Fibroblast of the conjunctiva (primary cell): ENCODE measurements at places on chromosomes 12 and 14.

GRCh38 chr12:9389796-9390195, 181.6 kb upstream of the PZP start:
- DNase-seq = no peak

DNA sequence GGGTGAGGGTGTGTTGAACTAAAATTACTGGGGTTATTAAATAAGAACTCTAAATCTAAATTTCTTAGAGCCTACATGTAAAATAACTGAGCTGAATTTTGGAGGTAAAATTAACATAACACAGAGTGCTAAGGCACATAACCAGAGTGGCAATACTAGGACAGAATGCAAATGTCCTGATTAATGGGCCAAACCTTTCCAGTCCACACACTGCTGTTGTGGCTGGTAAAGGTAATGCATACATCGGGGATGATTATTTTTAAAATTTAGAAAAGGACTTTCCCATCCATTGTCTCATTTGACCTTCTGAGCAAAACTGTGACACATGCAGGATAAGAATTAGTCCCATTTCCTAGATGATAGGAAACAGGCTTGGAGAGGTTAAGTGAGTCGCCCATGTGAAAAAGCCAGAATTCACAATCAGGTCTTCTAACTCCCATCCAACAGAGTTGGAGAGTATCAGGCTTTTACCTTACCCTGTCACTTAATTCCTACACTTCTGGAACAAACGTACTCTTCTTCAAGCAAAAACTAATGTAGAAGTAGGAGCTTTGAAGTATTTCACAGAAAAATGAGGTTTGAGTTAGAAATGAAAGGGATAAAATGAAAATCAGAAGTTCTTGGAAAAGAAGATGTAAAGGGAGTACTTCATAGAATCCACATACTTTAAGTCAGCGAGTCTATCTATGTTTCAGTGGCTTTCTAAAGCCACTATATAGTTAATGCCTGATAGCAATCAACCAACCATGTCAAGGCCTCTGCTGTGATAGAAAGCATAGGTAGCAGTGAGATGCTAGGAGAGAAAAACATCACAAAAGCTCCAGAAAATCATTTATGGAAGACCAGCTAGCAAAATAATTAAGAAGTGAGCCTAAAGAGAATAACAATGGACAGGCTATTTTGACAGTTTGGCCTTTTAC, 334.9 kb upstream of the DIO2 start:
- DNase-seq = no peak

DNA sequence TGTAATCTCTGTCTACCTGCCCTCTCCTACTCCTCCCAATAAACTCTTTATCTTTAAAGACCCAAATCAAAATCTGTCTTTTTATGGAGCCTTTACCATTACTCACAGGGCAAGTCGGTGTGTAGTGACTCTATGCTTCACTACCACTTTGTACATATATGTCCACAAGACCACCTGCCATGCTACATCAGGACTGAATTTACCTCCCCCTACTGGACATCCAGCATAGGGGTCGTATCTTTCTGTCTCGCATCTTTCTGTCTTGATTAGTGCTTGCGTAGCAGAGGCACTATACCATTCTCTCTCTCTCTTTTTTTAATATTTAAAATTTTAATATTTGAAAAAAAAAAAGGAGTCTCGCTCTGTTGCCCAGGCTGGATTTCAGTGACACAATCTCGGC, 587.5 kb downstream of the SOX5 start:
- DNase-seq = no peak

DNA sequence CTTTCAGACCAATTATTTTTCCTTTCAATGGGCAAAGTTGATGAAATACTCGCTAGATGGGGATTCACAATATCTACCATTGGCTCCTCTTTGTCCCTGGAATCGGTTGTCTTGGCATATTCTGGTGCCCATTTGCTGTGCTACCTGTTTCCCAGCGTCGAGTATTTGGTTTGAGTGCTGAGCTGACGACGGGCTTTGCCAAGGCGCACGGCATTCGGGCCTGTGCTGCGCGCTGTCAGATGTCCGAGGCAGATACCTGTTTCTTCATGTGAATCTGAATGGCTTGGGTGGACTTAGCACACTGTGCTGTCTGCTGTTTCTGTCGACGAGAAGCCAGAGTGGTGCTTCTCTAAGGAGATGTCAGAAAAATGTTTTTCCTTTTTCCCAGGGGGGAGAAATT, 80.9 kb downstream of the TESC start:
- DNase-seq = no peak

- no peak for DNase-seq
Measured at GRCh38 chr12:121712190-121712460, 427 bp upstream of the TMEM120B start.

- no peak for DNase-seq
Measured at GRCh38 chr12:121637231-121637914, 11.0 kb downstream of the ORAI1 start.

GRCh38 chr12:19220852-19221466, 91.4 kb downstream of the PLEKHA5 start:
- peak; percentile 70 for DNase-seq

- DNase-seq = no peak
Measured at GRCh38 chr12:49702009-49702408, 5.2 kb downstream of the FMNL3 start.

DNA sequence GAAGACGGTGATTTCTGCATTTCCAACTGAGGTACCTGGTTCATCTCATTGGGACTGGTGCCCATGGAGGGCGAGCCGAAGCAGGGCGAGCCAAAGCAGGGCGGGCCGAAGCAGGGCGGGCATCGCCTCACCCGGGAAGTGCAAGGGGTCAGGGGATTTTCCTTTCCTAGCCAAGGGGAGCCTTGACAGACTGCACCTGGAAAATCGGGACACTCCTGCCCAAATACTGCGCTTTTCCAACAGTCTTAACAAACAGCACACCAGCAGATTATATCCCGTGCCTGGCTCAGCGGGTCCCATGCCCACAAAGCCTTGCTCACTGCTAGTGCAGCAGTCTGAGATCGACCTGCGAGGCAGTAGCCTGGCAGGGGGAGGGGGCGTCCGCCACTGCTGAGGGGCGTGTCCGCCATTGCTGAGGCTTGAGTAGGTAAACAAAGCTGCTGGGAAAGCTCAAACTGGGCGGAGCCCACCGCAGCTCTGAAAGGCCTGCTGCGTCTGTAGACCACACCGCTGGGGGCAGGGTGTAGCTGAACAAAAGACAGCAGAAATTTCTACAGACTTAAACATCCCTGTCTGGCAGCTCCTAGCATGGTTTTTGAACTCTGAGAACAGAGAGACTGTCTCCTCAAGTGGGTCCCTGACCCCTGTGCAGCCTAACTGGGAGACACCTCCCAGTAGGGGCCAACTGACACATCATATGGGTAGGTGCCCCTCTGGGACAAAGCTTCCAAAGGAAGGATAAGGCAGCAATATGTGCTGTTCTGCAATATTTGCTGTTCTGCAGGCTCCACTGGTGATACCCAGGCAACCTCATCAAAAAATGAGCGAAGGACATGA, 77.2 kb downstream of the BAZ1A start:
- no peak for DNase-seq

GRCh38 chr14:33455654-33456345, 495.1 kb downstream of the EGLN3 start:
- DNase-seq = no peak

- DNase-seq = no peak
Measured at GRCh38 chr14:80269353-80269925, 58.1 kb upstream of the DIO2 start.

DNA sequence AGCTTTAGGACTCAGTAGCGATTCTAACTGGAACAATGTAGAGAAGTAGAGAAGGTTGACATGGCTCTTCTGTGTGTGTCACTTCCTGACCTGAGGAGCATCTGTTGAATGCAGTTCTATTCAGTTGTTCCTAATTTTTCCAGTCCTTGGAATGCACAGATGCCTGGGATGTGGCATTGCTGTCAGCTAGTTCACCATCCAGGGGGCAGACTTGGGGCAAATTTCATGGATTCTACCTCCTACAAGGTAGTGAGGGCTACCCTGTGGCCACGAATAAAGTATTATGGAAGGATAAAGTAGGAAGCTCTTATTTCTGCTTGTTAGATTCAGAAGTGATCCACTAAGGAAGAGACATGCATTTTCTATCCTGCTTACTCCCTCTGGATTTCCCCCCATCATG, 74.4 kb upstream of the GPATCH2L start:
- DNase-seq = no peak

GRCh38 chr12:131835616-131836171, 7.5 kb downstream of the MMP17 start:
- no peak for DNase-seq

- DNase-seq = peak; percentile 92
Measured at GRCh38 chr12:93785249-93786010, 108.3 kb downstream of the CRADD start.
